ENCODE measurements at places on chromosomes 3 and 15. TPM values are rescaled to one million over a fixed set of nuclear protein-coding genes. Genes with fewer than 3 reads are reported as not detected.
A peak's percentile ranks its signal among the peaks of the same experiment; 100 is the strongest.

ZNF80 gene
- 0.64 TPM for polyA plus RNA-seq

NR2E3 gene
- not detected for polyA plus RNA-seq

TUSC7 gene
- polyA plus RNA-seq: not detected

TERC gene
- polyA plus RNA-seq: not detected

UBP1 gene
- 14.5 TPM for polyA plus RNA-seq

MRAS gene
- polyA plus RNA-seq: not detected

- H3K27ac ChIP-seq: no peak overlapping the region
- H3K27me3 ChIP-seq: no peaks in the 10 kb centered on the region
- no peaks in the 10 kb centered on the region for H3K4me1 ChIP-seq
- H3K36me3 ChIP-seq: no peaks in the 10 kb centered on the region
- no peak for DNase-seq
Observed at GRCh38 chr15:55514414-55514850, 6.4 kb upstream of the DNAAF4 start.

GRCh38 chr3:177705976-177706823 lies 508.9 kb upstream of the TBL1XR1 start:
- no peak overlapping the region for H3K27ac ChIP-seq
- no peaks in the 10 kb centered on the region for H3K36me3 ChIP-seq
- H3K4me1 ChIP-seq: no peaks in the 10 kb centered on the region
- H3K4me3 ChIP-seq: no peak overlapping the region
- no peaks in the 10 kb centered on the region for H3K27me3 ChIP-seq
- DNase-seq: no peak

GRCh38 chr3:168824107-168824506 lies 728.4 kb upstream of the GOLIM4 start:
- no peaks in the 10 kb centered on the region for H3K4me1 ChIP-seq
- no peak for DNase-seq
- H3K4me3 ChIP-seq: no peak overlapping the region
- no peaks in the 10 kb centered on the region for H3K27me3 ChIP-seq
- no peaks in the 10 kb centered on the region for H3K36me3 ChIP-seq
- H3K27ac ChIP-seq: no peak overlapping the region

DNA sequence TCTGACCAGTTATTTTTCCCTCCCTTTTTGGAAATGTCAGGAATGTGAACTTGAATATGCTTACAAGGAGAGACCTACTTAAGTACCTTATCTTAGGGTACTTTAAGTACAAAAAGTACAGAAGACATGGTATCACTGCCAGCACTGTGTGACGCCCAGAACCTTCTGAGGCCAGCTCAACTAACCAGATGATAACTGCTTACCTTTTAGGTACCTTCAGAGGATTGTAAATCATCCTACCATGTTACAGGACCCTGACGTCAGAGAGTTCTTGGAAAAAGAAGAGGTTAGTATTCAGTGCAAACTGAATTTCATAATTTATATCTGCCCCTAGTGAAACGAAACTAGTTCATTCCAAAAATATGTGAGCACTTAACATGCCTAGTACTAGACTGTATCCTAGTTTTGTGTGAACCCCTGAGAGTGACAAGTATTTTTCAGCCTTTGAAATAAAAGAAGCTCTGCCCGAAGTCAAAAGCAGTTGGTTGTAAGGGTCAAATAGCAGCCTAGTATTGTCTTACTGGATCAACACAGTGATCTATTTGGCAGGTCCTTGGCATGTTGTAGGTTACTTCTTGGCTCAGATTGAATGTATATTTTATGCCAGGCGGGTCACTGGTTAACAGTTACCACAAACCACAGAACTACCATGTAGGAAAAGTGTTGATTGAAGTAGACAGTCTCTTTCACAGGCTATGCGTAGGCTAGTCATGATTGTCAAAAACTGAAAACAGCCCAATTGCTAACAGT lies 23.8 kb upstream of the SNX22 start:
- no peak overlapping the region for H3K4me3 ChIP-seq
- no peak for DNase-seq
- H3K27me3 ChIP-seq: no peaks in the 10 kb centered on the region
- no peak overlapping the region for H3K27ac ChIP-seq

DNA sequence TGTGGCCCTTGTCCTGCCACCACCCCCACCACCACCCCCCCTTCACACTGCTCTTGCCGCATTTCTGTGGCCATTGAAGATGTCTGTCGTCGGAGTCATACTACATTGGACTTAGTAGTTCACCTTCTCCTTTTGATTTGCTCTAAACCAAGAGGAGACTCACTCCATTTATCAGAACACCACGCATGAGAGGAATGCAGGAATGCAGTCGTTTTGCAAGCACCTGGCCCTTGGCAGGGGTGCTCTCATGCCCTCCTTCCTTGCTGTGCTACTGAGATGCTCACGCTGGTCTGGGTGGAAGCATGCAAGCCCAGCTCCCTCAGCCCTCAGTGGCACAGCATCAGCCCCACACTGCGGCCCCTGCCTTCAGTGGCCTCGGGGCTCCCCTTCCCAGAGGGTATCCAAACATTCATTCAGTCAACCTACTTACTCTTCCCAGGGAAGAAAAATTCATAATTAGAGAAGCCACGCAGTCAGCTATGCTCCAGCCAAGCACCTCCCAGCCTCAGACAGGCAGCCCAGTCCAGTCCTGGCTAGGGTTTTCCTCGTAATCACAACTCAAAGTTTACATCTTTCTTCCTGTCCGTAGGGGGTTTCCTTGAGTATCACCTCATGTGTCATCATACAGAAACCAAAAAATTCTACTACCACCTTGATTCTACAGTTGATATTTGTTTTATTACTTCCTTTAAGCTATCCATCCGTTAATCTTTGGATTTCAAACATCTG lies 520.0 kb downstream of the GABRG3 start:
- H3K4me3 ChIP-seq: no peak overlapping the region
- H3K4me1 ChIP-seq: no peaks in the 10 kb centered on the region
- no peaks in the 10 kb centered on the region for H3K36me3 ChIP-seq
- H3K27me3 ChIP-seq: no peaks in the 10 kb centered on the region

DNA sequence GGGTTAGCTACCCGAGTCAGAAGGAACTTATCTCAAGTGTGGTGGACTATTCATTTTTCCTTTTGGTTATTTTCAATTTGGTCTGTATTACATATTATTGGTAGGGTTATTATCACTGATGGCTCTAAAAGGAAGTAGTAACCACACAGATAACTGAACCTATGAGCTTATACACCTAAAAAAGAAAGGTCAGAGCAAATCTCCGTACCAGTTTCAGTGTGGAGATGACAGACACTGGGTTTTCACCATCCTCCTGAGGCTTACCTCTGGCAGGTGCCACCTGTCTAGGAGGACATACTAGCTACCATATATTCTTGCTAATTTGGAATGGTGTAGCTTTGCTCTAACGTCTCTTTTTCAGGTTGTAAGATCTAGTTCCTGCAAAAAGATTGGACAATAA lies 10.2 kb downstream of the GAP43 start:
- no peak for DNase-seq
- no peaks in the 10 kb centered on the region for H3K4me1 ChIP-seq
- no peaks in the 10 kb centered on the region for H3K27me3 ChIP-seq
- H3K27ac ChIP-seq: no peak overlapping the region
- no peaks in the 10 kb centered on the region for H3K36me3 ChIP-seq

DNA sequence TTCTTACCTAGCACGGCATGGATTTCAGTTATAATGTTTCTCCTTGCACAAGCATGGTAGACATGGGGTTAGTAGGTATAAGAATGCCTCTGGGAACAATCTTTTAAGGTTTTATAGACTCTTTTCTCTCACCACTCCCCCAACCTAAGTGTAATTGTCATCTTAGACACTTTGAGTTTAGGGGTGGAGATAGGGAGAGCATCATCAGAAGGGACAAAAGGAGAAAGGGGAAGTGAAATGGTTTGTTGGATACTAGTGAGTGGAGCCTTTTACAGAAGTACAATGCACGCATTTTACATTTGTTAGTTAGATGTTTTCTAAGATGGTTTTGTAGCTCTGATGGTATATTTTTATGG lies 189.2 kb downstream of the TP63 start:
- no peaks in the 10 kb centered on the region for H3K4me1 ChIP-seq
- H3K36me3 ChIP-seq: no peaks in the 10 kb centered on the region
- H3K27ac ChIP-seq: no peak overlapping the region
- no peak for DNase-seq
- H3K4me3 ChIP-seq: no peak overlapping the region

DNA sequence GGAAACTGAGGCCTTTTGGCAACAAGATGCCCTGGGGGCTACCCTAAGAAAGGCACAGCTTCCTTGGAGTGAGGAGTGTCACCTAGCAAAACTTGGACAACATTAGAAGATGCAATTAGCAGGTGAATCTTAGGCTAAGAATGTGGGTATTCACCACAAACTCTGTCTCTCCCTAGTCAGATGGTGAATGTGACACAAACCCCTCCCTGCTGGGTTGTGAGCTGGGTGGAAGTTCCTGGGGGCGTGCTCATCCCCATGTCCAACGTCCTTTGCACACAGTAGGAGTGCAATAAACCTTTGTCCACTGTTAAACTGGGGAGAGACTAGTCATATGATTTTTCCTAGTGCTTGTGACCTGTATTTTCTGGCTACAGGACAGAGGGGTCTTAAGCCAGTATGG lies 67.1 kb upstream of the SH3GL3 start:
- peaks cover 7% of the 10 kb centered on the region for H3K27me3 ChIP-seq
- no peak for DNase-seq
- H3K4me1 ChIP-seq: no peaks in the 10 kb centered on the region
- no peaks in the 10 kb centered on the region for H3K36me3 ChIP-seq
- H3K4me3 ChIP-seq: no peak overlapping the region
- no peak overlapping the region for H3K27ac ChIP-seq

- H3K27me3 ChIP-seq: no peaks in the 10 kb centered on the region
- H3K4me1 ChIP-seq: no peaks in the 10 kb centered on the region
- no peak overlapping the region for H3K27ac ChIP-seq
- DNase-seq: no peak
- H3K36me3 ChIP-seq: peaks cover 13% of the 10 kb centered on the region
- H3K4me3 ChIP-seq: no peak overlapping the region
Observed at GRCh38 chr3:44954304-44954703, 21.7 kb downstream of the ZDHHC3 start.

GRCh38 chr3:15330031-15330596 lies 2.3 kb downstream of the SH3BP5 start:
- peaks cover 78% of the 10 kb centered on the region for H3K4me1 ChIP-seq
- H3K36me3 ChIP-seq: peaks cover 39% of the 10 kb centered on the region
- no peak overlapping the region for H3K4me3 ChIP-seq

GRCh38 chr3:38687321-38687720 lies 37.8 kb upstream of the SCN5A start:
- H3K27ac ChIP-seq: no peak overlapping the region
- no peaks in the 10 kb centered on the region for H3K27me3 ChIP-seq
- DNase-seq: no peak
- H3K36me3 ChIP-seq: no peaks in the 10 kb centered on the region
- no peaks in the 10 kb centered on the region for H3K4me1 ChIP-seq
- H3K4me3 ChIP-seq: no peak overlapping the region

- H3K4me1 ChIP-seq: no peaks in the 10 kb centered on the region
- H3K36me3 ChIP-seq: no peaks in the 10 kb centered on the region
- DNase-seq: no peak
- no peaks in the 10 kb centered on the region for H3K27me3 ChIP-seq
- H3K27ac ChIP-seq: no peak overlapping the region
Observed at GRCh38 chr15:48393645-48394506, 62.6 kb downstream of the DUT start.

- H3K4me3 ChIP-seq: no peak overlapping the region
- H3K27ac ChIP-seq: no peak overlapping the region
- no peaks in the 10 kb centered on the region for H3K4me1 ChIP-seq
- no peak for DNase-seq
Observed at GRCh38 chr3:182327196-182327681, 466.1 kb upstream of the ATP11B start.

DNA sequence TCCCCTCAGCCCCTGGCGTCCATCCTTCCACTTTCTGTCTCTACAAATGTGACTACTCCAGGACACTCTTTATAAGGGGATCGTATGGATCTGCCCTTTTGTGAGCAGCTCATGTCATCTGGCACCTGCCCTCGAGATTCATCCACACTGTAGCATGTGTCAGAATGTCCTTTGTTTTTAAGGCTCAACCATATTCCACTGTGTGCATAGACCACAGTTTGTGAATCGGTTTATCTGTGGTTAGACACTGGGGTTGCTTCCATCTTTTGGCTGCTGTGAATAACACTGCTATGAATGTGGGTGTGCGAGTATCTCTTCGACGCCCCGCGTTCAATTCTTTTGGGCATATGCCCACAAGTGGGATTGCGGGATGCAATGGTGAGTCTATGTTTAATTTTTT lies 167.9 kb downstream of the NUP210 start:
- H3K27me3 ChIP-seq: no peaks in the 10 kb centered on the region
- no peak overlapping the region for H3K4me3 ChIP-seq
- DNase-seq: no peak

DNA sequence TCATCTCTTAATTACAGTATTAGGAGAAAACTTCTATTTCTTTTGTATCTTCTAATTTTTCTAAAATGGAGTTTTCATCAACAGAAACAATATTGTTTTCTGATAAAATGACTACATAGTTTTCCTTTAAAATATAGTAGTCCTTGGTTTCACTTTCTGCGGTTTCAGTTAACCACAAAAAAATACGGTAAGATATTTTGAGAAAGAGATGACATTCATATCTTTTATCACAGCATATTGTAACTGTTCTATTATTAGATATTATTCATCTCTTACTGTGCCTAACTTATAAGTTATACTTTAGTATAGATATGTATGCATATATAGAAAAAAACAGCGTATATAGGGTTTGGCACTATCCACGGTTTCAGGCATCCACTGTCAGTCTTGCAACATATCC lies 2.3 kb downstream of the B4GALT4 start:
- no peak overlapping the region for H3K4me3 ChIP-seq
- DNase-seq: peak; percentile 10
- peaks cover 63% of the 10 kb centered on the region for H3K4me1 ChIP-seq
- peak overlapping the region; percentile 77 for H3K27ac ChIP-seq

DNA sequence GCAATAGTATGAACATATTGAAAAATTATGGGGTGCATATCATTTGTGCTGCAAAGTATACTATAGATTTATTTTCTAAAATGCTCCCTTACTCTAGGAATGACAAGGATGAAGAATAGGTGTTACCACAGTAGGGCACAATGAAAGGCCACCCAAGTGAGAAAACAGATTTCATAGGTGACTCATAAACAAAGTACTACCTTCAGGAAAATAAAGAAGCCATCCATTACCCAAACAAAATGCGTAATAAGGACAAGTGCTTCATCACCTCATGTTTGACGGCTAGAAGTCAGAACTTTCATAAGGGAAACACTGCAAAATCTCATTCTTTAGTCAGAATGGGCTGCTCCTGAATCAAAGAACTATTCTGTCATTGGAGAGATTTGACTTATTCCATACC lies 116.6 kb downstream of the MFSD1 start:
- H3K27me3 ChIP-seq: no peaks in the 10 kb centered on the region
- DNase-seq: no peak
- no peak overlapping the region for H3K27ac ChIP-seq
- no peak overlapping the region for H3K4me3 ChIP-seq
- no peaks in the 10 kb centered on the region for H3K36me3 ChIP-seq

- H3K27me3 ChIP-seq: no peaks in the 10 kb centered on the region
- DNase-seq: no peak
- no peaks in the 10 kb centered on the region for H3K36me3 ChIP-seq
- H3K4me3 ChIP-seq: no peak overlapping the region
- peaks cover 24% of the 10 kb centered on the region for H3K4me1 ChIP-seq
Observed at GRCh38 chr3:177348974-177349373, 151.7 kb upstream of the TBL1XR1 start.
